PC-9 (cell line): ENCODE measurements at places on chromosomes 3 and 15.

- DNase-seq: peak; percentile 94
Observed at GRCh38 chr3:193910886-193911738, 224.8 kb upstream of the HES1 start.

DNA sequence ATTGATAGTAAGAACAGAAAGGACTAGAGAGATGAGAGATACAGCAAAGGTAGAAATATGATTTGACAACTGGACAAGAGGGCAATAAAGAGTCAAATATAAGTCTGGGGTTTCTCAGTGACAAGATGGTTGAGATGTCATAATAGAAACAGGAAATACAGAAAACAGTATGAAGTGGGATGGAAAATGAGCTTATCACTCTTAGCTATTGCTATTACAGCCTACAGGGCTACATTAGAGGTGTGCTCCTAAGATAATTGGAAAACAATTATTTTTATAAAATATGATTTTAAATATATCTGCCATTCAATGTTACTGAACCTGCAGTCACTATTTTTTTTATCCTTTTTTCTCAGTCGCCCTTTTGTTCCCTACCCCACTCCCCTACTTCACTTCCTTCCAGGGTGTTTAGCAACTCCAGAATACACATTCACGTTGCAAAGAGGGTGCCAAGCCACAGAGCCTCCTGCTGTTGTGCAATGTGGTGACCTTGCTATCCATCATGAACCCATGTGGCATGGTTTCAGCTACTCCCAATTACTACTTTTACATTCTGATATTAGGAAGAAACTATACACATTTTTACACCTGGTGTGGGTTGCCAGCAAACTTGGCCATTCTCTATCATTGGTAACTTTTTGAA lies 6.0 kb downstream of the NRG4 start:
- DNase-seq: no peak

GRCh38 chr15:35885870-35886269 lies 339.9 kb upstream of the DPH6 start:
- no peak for DNase-seq

GRCh38 chr3:127730171-127730570 lies 57.4 kb downstream of the ABTB1 start:
- DNase-seq: no peak

DNA sequence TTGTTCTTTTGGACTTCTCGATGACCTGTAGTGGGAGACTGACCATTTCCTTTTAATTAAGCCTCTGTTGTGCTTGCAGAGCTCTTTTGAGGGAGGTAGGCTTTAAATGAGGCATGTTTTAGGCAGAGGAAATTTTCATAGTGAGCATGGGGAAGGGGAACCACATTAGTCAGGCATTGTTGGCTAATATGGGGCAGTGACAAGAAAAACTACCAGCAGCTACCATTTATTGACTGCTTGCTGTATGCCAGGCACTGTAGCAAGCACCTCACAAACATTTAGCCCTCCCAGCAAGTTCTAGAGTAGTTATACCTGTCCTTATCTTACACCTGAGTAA lies 10.9 kb downstream of the ATG7 start:
- DNase-seq: no peak

GRCh38 chr15:91456251-91456718 lies 356.2 kb downstream of the SV2B start:
- peak; percentile 98 for DNase-seq

DNA sequence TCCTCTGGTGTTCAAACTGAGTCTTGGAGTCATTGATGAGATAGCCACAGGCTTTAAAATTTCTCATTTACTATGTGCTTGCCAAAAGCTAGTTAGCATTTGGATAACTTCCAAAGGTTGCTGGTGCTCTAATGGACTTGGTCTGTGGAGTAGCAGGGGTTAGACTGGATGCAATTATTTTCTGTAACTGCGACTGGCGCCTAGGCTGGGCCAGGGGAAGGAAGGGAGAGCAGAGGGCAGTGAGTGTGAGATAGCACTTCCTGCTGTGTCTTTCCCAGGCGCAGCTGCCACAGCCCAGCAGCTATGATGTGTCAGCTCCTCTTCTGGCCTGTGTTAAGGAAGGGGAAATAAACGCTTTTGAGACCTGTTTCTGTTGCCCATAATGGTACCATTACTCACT lies 98.6 kb downstream of the MYRIP start:
- no peak for DNase-seq

GRCh38 chr15:92306663-92307062 lies 87.0 kb upstream of the ST8SIA2 start:
- DNase-seq: no peak

- DNase-seq: no peak
Observed at GRCh38 chr3:37097776-37098175, 76.6 kb downstream of the LRRFIP2 start.

DNA sequence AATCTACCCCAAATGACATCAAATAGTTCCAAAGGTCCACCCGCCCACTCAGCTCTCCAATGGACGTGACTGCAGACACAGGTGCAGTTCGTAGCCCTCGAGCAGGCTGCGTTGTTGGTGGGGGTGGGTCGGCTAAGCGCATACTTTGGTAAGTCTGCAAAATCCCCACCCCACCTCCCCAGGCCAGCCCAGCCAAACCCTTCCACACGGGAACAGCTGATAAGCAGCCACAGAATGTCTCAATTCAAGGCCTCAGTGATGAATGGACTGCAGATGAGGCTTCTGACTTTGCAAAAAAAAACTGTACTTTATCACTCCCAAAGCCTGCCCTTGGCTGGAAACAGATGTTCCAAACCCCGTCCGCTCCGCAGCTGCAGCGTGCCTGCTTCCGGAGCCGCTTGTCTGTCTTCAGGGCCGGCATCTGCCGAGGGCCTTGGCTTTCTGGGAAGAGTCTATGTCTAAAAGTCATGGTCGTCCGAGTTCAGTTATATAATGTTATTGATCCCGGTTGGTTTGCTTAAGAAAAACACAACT lies 38.2 kb downstream of the PCSK6 start:
- no peak for DNase-seq

GRCh38 chr3:53604232-53604631 lies 109.8 kb downstream of the CACNA1D start:
- no peak for DNase-seq

- no peak for DNase-seq
Observed at GRCh38 chr3:65572175-65572777, 466.4 kb downstream of the MAGI1 start.

- no peak for DNase-seq
Observed at GRCh38 chr3:141379250-141379966, 11.1 kb downstream of the ZBTB38 start.
